ENCODE measurements at places on chromosomes 2 and 18. TPM values are rescaled to one million over a fixed set of nuclear protein-coding genes. Genes with fewer than 3 reads are reported as not detected.

The LAMA1 gene
- total RNA-seq: not detected

DNA sequence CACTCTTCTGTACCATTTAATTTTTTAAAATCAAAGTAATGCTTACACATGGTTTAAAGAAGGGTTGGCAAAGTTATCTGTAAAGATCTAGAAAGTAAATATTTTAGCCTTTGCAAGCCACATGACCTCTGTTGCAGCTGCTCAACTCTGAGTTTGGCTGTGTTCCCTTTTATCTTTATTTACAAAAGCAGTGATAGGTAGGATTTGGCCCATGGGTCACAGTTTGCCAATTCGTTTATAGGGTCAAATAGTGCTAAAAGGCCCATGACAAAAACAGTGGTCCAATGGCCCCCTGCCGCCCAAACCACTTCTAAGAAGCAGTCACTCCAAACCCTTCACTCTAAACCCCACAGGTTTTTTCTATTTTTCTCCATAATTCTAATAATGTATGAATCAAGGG lies 124.8 kb downstream of the PARD3B start:
- no peaks in the 10 kb centered on the region for H3K27me3 ChIP-seq
- H3K27ac ChIP-seq: no peak overlapping the region
- H3K4me1 ChIP-seq: no peaks in the 10 kb centered on the region
- no peak overlapping the region for H3K4me3 ChIP-seq

The PSMA8 gene
- total RNA-seq: 1.3 TPM

The SLC9A4 gene
- not detected for total RNA-seq

GRCh38 chr2:199258291-199258690 lies 199.4 kb downstream of the SATB2 start:
- H3K4me1 ChIP-seq: no peaks in the 10 kb centered on the region
- no peak overlapping the region for H3K27ac ChIP-seq
- no peak for DNase-seq
- no peak overlapping the region for H3K4me3 ChIP-seq
- H3K27me3 ChIP-seq: no peaks in the 10 kb centered on the region

DNA sequence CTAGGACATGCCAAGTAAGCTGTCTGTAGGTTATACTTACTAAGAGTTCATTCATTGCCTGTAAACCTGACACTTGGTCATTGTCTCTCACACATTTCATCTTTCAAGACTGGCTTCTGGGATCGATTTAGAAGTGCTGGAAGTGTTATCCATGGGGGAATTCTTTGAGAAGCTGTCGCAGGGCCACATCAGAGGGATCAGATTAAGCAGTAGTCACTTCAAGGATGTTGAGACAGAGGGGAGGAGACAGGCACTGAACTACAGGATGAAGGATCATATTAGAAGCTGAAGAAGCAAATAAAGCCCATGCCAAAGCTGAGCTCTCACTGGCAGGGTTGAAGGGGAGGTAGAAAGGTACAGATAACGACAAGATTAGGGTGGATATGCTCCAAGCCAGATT lies 49.0 kb downstream of the CDK15 start:
- no peaks in the 10 kb centered on the region for H3K4me1 ChIP-seq
- no peaks in the 10 kb centered on the region for H3K36me3 ChIP-seq
- no peak overlapping the region for H3K27ac ChIP-seq

The TMEM37 gene
- not detected for total RNA-seq

GRCh38 chr2:162974771-162975170 lies 136.2 kb upstream of the KCNH7 start:
- H3K36me3 ChIP-seq: no peaks in the 10 kb centered on the region
- H3K4me1 ChIP-seq: no peaks in the 10 kb centered on the region
- no peak overlapping the region for H3K4me3 ChIP-seq
- no peaks in the 10 kb centered on the region for H3K27me3 ChIP-seq

- H3K36me3 ChIP-seq: no peaks in the 10 kb centered on the region
- H3K4me1 ChIP-seq: no peaks in the 10 kb centered on the region
- H3K27me3 ChIP-seq: no peaks in the 10 kb centered on the region
- H3K4me3 ChIP-seq: no peak overlapping the region
Observed at GRCh38 chr2:39568561-39569006, 97.1 kb upstream of the TMEM178A start.

The HES6 gene
- total RNA-seq: 13.5 TPM

The UGT1A4 gene
- total RNA-seq: not detected

DNA sequence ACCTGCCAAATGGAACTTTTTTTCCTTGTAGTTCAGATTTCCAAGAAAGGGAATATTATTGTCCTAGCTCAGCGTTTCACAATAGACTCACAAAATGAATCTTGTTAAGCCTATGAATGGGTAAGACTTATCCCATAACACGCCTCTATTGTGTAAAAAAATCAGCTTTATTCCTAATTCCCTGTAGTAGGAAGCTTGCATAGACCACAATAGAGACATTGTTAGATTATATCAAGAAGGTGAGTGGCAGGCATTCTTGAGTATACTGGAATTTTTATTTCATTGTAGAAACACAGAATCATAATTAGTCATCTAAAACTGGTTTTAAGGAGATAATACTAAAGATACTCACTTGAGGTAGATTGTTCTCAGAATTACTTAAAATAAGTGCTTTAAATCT lies 46.5 kb upstream of the SLC30A6 start:
- H3K27ac ChIP-seq: no peak overlapping the region
- H3K4me1 ChIP-seq: no peaks in the 10 kb centered on the region
- no peak for DNase-seq
- peaks cover 48% of the 10 kb centered on the region for H3K36me3 ChIP-seq
- no peaks in the 10 kb centered on the region for H3K27me3 ChIP-seq

The B3GNT2 gene
- total RNA-seq: 68.0 TPM

DNA sequence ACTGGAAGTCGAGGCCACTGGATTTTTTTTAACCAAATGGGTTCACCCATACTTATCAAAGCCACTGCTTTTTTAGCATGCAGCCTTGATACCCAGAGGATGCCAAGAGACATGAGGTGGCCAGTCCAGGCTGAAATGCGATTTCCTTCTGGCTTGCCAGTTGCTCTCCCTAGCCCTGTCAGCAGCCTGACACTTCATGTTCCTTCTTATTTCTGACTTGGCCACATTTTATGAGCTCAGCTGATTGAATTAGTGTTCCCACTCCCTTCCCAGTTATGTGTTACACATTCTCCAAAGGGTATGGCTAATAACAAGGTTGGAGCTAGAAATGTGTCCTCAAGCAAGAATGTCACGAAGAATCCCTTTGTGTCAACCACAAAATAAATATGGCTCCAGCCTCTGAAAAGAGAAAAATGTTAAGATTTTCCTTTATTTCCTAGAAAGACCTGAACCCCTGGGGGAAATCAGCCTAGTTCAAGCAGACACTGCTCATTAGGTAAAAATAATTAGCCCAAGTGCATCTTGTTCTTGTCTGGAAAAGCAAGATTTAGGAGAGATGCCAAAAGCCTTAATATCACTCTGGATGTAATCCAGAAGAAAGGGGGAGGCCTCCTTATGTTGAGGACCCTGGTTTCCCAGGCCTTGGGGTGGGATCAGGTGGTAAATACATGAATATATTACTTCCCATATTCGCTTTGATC lies 121.7 kb upstream of the TACR1 start:
- no peak overlapping the region for H3K27ac ChIP-seq
- no peaks in the 10 kb centered on the region for H3K4me1 ChIP-seq
- no peaks in the 10 kb centered on the region for H3K36me3 ChIP-seq
- no peak overlapping the region for H3K4me3 ChIP-seq
- no peak for DNase-seq
- no peaks in the 10 kb centered on the region for H3K27me3 ChIP-seq

- H3K27ac ChIP-seq: no peak overlapping the region
- no peaks in the 10 kb centered on the region for H3K27me3 ChIP-seq
- H3K4me1 ChIP-seq: no peaks in the 10 kb centered on the region
- no peaks in the 10 kb centered on the region for H3K36me3 ChIP-seq
Observed at GRCh38 chr18:2827061-2827460, 19.7 kb upstream of the EMILIN2 start.

The EGR4 gene
- total RNA-seq: 1.1 TPM

The PJVK gene
- total RNA-seq: 2.7 TPM

The CIB4 gene
- total RNA-seq: not detected

GRCh38 chr2:132252894-132253264 lies 91.1 kb upstream of the ANKRD30BL start:
- H3K4me3 ChIP-seq: no peak overlapping the region
- H3K4me1 ChIP-seq: no peaks in the 10 kb centered on the region
- no peak for DNase-seq
- H3K27me3 ChIP-seq: peaks cover 6% of the 10 kb centered on the region
- no peak overlapping the region for H3K27ac ChIP-seq

- no peak overlapping the region for H3K4me3 ChIP-seq
- no peaks in the 10 kb centered on the region for H3K27me3 ChIP-seq
- H3K4me1 ChIP-seq: peaks cover 20% of the 10 kb centered on the region
Observed at GRCh38 chr2:237664151-237664550, 36.8 kb downstream of the LRRFIP1 start.

The EPG5 gene
- 81.3 TPM for total RNA-seq

- H3K36me3 ChIP-seq: no peaks in the 10 kb centered on the region
- H3K4me3 ChIP-seq: no peak overlapping the region
- H3K27me3 ChIP-seq: no peaks in the 10 kb centered on the region
- no peaks in the 10 kb centered on the region for H3K4me1 ChIP-seq
- H3K27ac ChIP-seq: no peak overlapping the region
- no peak for DNase-seq
Observed at GRCh38 chr2:212831671-212832199, 293.1 kb upstream of the ERBB4 start.

- H3K4me1 ChIP-seq: no peaks in the 10 kb centered on the region
- no peak overlapping the region for H3K4me3 ChIP-seq
- H3K36me3 ChIP-seq: no peaks in the 10 kb centered on the region
- H3K27me3 ChIP-seq: no peaks in the 10 kb centered on the region
- H3K27ac ChIP-seq: no peak overlapping the region
Observed at GRCh38 chr2:15750433-15750814, 158.8 kb downstream of the DDX1 start.

GRCh38 chr18:24683925-24684324 lies 223.5 kb downstream of the HRH4 start:
- no peaks in the 10 kb centered on the region for H3K36me3 ChIP-seq
- no peaks in the 10 kb centered on the region for H3K4me1 ChIP-seq
- no peaks in the 10 kb centered on the region for H3K27me3 ChIP-seq
- no peak overlapping the region for H3K27ac ChIP-seq

GRCh38 chr2:168650781-168651180 lies 151.7 kb upstream of the NOSTRIN start:
- H3K4me3 ChIP-seq: no peak overlapping the region
- no peaks in the 10 kb centered on the region for H3K27me3 ChIP-seq
- H3K36me3 ChIP-seq: no peaks in the 10 kb centered on the region
- no peak overlapping the region for H3K27ac ChIP-seq
- DNase-seq: no peak

GRCh38 chr18:58394602-58395425 lies 234.1 kb downstream of the ALPK2 start:
- no peak overlapping the region for H3K4me3 ChIP-seq
- H3K36me3 ChIP-seq: no peaks in the 10 kb centered on the region
- DNase-seq: no peak
- no peak overlapping the region for H3K27ac ChIP-seq
- no peaks in the 10 kb centered on the region for H3K4me1 ChIP-seq

The TSPYL6 gene
- not detected for total RNA-seq

The KATNAL2 gene
- 0.52 TPM for total RNA-seq

GRCh38 chr18:24212939-24213338 lies 74.1 kb downstream of the CABYR start:
- DNase-seq: no peak
- H3K4me3 ChIP-seq: no peak overlapping the region
- no peaks in the 10 kb centered on the region for H3K27me3 ChIP-seq
- H3K4me1 ChIP-seq: no peaks in the 10 kb centered on the region

GRCh38 chr2:209753020-209753419 lies 18.6 kb upstream of the UNC80 start:
- no peak for DNase-seq
- no peaks in the 10 kb centered on the region for H3K27me3 ChIP-seq
- H3K4me1 ChIP-seq: no peaks in the 10 kb centered on the region
- H3K27ac ChIP-seq: no peak overlapping the region
- H3K36me3 ChIP-seq: no peaks in the 10 kb centered on the region

GRCh38 chr2:43737097-43737854 lies 36.6 kb upstream of the DYNC2LI1 start:
- no peak overlapping the region for H3K4me3 ChIP-seq
- no peaks in the 10 kb centered on the region for H3K36me3 ChIP-seq
- no peak overlapping the region for H3K27ac ChIP-seq
- no peaks in the 10 kb centered on the region for H3K4me1 ChIP-seq
- peaks cover 2% of the 10 kb centered on the region for H3K27me3 ChIP-seq
- DNase-seq: no peak

DNA sequence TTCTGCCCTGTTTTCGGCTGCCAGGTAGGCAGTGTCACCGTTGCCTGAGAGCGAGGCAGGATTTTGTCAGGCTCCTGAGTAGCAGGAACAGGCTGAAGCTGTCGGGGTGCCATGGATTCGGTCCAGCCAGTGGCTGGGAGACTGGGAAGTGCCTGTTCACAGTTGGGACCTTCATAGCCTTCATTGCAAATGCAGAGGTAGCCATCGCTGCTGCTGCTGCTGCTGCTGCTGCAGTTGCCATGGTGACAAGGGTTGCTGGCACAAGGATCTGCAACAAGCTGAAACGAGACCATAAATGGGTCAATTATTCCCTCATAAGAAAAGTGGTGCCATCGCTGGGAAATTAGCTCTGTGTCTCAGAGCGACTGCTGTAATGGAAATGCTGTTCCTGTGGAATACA lies 122.7 kb downstream of the DNER start:
- no peak for DNase-seq
- H3K27ac ChIP-seq: no peak overlapping the region
- H3K4me1 ChIP-seq: no peaks in the 10 kb centered on the region
- H3K36me3 ChIP-seq: no peaks in the 10 kb centered on the region
- no peak overlapping the region for H3K4me3 ChIP-seq

DNA sequence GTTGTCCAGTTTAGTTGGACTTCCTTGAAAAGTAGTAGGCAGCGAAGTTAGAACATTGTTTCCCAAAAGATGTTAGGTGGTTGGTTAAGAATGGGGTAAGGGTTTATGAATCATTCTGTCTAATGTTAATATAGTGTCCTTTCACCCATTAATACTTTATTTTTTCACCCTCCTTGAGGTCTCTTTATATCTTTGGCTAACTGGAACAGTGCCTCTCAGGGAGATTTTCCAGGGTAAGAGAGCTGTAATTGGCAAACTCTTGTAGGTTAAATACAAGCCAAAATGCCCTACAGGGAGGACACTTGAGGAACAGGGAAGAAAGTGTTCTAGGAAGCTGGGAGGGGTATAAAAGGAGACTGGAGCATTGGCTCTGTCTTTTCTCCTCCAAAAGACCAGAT lies 22.3 kb downstream of the C18orf63 start:
- DNase-seq: no peak
- H3K4me3 ChIP-seq: no peak overlapping the region
- H3K36me3 ChIP-seq: no peaks in the 10 kb centered on the region
- peaks cover 5% of the 10 kb centered on the region for H3K27me3 ChIP-seq

DNA sequence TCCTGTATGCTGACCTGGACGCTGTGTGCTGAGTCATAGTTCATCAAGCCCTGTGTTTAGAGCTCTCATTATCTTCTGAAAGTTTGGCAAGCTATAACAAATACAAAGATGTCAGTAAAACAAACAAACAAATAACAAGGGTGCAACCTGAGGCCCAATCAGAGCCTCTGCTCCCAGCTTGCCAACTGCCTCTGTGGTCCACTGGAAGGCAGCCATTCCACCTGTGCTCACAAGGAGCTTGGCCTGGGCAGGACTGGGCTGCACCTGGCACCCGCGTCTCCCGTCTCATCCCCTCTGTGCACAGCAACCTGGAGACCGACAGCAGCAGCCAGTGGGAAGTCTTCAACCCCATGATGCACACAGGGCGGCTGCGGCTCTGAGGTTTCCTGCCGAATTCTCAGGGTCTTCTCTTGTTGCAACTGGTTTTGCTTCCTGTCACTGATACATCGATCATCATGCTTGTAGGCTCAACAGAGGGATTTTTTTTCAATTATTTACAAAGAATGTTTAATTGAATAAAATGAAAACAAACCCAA lies 97.8 kb downstream of the TMEM18 start:
- H3K4me3 ChIP-seq: no peak overlapping the region
- no peaks in the 10 kb centered on the region for H3K4me1 ChIP-seq
- no peaks in the 10 kb centered on the region for H3K36me3 ChIP-seq
- H3K27ac ChIP-seq: no peak overlapping the region
- DNase-seq: no peak

The METTL8 gene
- 15.2 TPM for total RNA-seq
